Fibroblast of lung (primary cell): ENCODE measurements at places on chromosomes 6 and 20.

GRCh38 chr6:133978896-133979240 lies 25.8 kb downstream of the TBPL1 start:
- peaks cover 4% of the 10 kb centered on the region for H3K4me1 ChIP-seq
- DNase-seq, result no peak
- H3K27ac ChIP-seq, result no peak overlapping the region

DNA sequence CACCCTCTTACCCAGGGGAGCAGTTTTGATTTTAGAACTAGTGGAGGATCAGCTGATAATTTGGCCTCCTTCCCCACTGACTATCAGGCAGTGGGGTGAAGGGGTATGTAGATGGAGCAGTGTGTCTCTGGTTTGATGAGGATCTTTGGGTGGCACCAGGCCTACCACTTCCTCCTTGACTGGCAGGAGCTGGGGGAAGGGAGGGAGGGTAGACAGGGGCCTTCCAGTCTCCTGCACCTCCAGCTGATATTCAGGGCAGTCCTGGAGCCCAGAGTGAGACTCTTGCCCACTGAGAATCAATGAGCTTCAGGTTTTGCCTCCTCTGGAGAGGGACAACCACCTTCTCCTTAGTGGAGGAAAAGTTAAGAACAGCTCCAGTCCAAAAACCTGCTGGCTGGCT lies 3.2 kb downstream of the DEF6 start:
- DNase-seq, result no peak
- peaks cover 2% of the 10 kb centered on the region for H3K4me1 ChIP-seq
- no peak overlapping the region for H3K4me3 ChIP-seq
- no peaks in the 10 kb centered on the region for H3K27me3 ChIP-seq
- peaks cover 2% of the 10 kb centered on the region for H3K36me3 ChIP-seq

GRCh38 chr20:7891705-7892104 lies 48.6 kb downstream of the HAO1 start:
- no peak overlapping the region for H3K27ac ChIP-seq
- DNase-seq, result no peak
- H3K36me3 ChIP-seq, result no peaks in the 10 kb centered on the region
- H3K27me3 ChIP-seq, result no peaks in the 10 kb centered on the region
- H3K4me3 ChIP-seq, result no peak overlapping the region
- no peaks in the 10 kb centered on the region for H3K4me1 ChIP-seq

GRCh38 chr6:110859335-110859792 lies 15.2 kb upstream of the AMD1 start:
- no peak for DNase-seq
- H3K4me1 ChIP-seq, result no peaks in the 10 kb centered on the region
- H3K36me3 ChIP-seq, result no peaks in the 10 kb centered on the region
- H3K4me3 ChIP-seq, result no peak overlapping the region

DNA sequence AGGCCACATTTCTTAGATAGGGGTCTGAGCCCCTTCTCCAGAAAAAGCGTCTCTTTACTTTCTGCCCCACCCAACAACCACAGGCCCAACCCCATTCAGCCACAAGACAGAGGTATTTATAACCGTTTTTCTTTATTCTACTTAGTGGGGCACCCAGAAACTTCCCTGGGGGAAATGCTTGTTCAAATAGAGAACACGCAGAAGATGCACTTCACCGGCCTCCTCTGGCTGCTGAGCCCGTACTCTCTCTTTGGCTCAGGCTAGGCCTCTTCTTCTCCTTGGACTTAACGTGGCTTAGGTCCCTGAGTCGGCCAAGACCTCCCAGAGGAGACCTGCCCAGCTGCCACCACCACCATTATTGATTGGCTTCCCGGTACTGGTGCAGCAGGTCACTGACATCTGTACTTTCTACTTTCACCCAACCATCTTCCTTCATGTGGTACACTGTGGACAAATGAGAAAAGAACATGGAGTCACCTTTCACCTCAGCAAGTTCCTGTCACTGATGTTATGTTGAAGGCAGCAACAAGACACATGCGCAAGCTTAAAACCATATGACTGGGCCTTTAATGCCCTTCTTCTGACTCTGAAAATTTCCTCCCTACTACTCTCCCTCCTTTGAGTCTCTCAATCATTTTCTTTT lies 2.2 kb upstream of the TAP2 start:
- H3K27me3 ChIP-seq, result no peaks in the 10 kb centered on the region
- no peak for DNase-seq
- H3K27ac ChIP-seq, result no peak overlapping the region
- no peak overlapping the region for H3K4me3 ChIP-seq

DNA sequence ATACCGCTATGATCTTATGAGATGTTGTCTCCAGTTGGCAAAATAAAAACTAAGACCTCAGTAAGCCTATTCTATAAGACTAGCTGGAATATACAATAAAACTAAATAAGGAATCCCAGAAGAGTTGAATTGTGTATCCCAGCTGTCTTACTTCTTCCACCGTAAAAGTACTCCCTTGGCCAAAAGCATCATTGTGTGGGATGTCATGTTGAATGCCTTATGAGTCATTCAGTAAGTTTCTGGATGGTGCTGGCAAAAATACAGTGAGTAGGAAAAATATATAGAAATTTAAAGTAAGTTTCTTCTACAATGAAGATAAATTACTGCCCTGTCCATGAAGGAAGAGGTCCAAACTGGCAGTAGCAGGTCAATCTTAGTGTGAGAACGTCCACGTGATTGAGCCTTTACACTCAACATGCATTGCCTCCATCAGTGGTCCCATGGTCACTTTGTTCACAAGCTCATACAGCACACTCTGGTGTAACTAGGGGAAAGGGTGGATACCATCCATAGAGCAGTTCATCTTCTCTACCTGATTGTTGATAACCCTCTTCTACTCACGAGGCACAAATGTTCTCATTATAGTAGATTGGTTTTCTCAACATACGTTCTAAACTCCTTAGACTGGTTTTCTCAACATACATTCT lies 13.7 kb upstream of the ZNF318 start:
- H3K4me1 ChIP-seq, result no peaks in the 10 kb centered on the region
- no peak overlapping the region for H3K27ac ChIP-seq
- H3K4me3 ChIP-seq, result no peak overlapping the region

DNA sequence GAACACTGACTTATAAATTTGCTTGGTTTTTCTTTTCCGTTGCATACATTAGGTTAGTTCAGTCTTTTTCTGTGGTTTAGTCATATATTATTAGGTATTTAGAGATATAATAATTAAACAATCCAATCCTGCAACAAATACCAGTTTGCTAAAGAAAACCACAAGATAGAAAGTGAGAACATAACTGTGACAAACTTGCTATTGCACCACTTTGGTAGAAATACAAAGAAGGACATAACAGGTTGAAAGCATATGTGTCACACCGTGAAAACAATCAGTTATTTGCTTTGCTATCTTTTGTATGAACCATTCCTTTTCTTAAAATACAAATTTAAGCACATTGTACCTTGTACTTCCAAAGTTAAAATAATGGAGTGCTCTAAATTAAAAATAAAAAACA lies 42.0 kb upstream of the KCNQ5 start:
- H3K36me3 ChIP-seq, result no peaks in the 10 kb centered on the region
- no peaks in the 10 kb centered on the region for H3K4me1 ChIP-seq
- H3K27me3 ChIP-seq, result no peaks in the 10 kb centered on the region
- no peak overlapping the region for H3K27ac ChIP-seq

DNA sequence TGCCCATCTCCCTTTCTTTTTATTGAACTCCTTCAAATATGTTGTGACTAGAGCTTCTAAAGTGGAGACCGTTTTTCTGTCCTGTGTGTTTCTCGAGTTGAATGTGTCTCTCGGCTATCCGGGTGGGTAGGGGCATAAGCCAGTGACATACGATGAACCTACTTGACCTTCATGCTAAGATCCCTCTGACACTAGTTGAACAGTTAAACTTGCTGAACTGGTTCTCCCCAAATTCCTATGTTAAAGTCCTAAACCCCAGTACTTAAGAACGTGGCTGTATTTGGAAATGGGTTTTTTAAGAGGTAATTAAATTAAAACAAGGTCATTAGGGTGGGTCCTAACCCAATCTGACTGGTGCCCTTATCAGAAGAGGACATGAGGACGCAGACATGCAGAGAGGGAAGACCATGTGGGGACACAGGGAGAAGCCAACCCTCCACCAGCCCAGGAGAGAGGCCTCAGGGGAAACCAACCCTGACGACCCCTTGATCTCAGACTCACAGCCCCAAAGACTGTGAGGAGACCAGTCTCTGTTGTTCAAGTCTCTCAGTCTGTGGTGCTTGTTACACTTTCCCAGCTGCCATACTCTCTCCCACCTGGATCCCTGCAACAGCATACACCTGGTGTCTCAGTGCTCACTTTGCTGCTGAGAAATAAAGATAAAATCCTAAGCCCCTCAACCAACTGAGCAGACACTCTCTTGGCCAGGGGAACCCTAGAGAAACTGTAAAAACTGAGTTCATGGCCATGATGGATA lies 208.4 kb downstream of the MYLK4 start:
- no peak overlapping the region for H3K4me3 ChIP-seq
- H3K36me3 ChIP-seq, result no peaks in the 10 kb centered on the region
- H3K27me3 ChIP-seq, result no peaks in the 10 kb centered on the region
- no peaks in the 10 kb centered on the region for H3K4me1 ChIP-seq

- no peaks in the 10 kb centered on the region for H3K36me3 ChIP-seq
- peaks cover 10% of the 10 kb centered on the region for H3K4me1 ChIP-seq
- no peak overlapping the region for H3K4me3 ChIP-seq
- H3K27ac ChIP-seq, result no peak overlapping the region
- peak; percentile 70 for DNase-seq
- no peaks in the 10 kb centered on the region for H3K27me3 ChIP-seq
These were observed 44.4 kb downstream of the HDDC2 start for GRCh38 chr6:125257351-125257750.

- no peak overlapping the region for H3K4me3 ChIP-seq
- H3K27me3 ChIP-seq, result peaks cover 6% of the 10 kb centered on the region
- no peak for DNase-seq
- H3K36me3 ChIP-seq, result no peaks in the 10 kb centered on the region
- H3K27ac ChIP-seq, result no peak overlapping the region
- no peaks in the 10 kb centered on the region for H3K4me1 ChIP-seq
These were observed 25.5 kb upstream of the ARG1 start for GRCh38 chr6:131547488-131547887.

GRCh38 chr6:108592371-108593337 lies 31.9 kb downstream of the FOXO3 start:
- H3K27me3 ChIP-seq, result no peaks in the 10 kb centered on the region
- peak overlapping the region; percentile 64 for H3K27ac ChIP-seq
- no peak overlapping the region for H3K4me3 ChIP-seq
- H3K36me3 ChIP-seq, result no peaks in the 10 kb centered on the region
- DNase-seq, result peak; percentile 97

DNA sequence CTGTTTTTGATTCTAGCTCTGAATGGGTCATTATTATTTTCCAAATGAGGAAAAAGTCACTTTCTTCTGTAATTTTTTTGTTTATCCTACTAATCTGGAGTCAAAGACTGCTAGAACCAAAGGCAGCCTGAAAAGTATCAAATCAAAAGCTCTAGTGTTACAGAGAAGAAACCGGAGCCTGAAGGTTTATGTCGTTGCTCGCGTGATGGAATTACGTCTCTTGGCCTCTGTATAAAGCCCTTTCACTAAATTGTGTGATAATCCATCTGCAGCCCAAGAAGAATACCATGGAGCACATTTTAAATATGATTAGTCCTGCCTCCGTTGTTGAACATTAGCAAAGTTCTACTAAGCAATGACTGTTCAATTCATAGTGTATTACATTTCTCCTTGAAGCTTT lies 738.6 kb downstream of the C6orf118 start:
- H3K27ac ChIP-seq, result no peak overlapping the region
- H3K27me3 ChIP-seq, result no peaks in the 10 kb centered on the region
- no peak overlapping the region for H3K4me3 ChIP-seq
- H3K36me3 ChIP-seq, result no peaks in the 10 kb centered on the region
- no peak for DNase-seq

GRCh38 chr6:87551799-87552198 lies 38.0 kb downstream of the RARS2 start:
- no peaks in the 10 kb centered on the region for H3K36me3 ChIP-seq
- H3K27ac ChIP-seq, result no peak overlapping the region
- H3K4me3 ChIP-seq, result no peak overlapping the region
- DNase-seq, result no peak
- H3K4me1 ChIP-seq, result no peaks in the 10 kb centered on the region

- DNase-seq, result no peak
- no peak overlapping the region for H3K4me3 ChIP-seq
- no peaks in the 10 kb centered on the region for H3K27me3 ChIP-seq
- H3K27ac ChIP-seq, result no peak overlapping the region
These were observed 14.9 kb downstream of the PRKN start for GRCh38 chr6:162712694-162713093.

DNA sequence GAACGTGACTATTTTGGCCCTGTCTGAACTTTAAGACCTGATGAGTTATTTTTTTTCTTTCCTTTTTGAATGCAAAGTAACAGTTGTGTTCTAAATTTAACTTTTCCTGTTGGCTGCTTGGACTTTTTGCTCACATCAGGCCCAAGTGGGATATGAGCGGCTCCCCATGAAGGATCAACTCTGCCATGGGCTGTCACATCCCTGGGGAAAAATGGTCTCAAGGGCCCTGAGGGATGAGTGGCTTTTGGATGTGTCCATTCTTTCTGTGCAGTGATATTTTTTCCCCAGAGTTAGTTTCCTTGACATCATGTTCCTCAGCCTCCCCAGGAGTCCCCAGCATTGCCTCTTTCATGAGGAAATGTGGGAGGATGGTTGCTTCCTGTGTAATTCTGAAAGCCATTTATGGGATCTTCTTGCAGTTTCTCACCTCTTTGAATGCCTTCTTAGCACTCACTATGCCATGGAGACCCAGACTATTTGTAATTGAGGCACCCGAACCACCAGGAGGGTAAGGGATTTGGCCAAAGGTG lies 92.5 kb downstream of the SLC24A3 start:
- H3K4me1 ChIP-seq, result no peaks in the 10 kb centered on the region
- no peak overlapping the region for H3K4me3 ChIP-seq
- no peak overlapping the region for H3K27ac ChIP-seq
- H3K36me3 ChIP-seq, result no peaks in the 10 kb centered on the region
- no peaks in the 10 kb centered on the region for H3K27me3 ChIP-seq

DNA sequence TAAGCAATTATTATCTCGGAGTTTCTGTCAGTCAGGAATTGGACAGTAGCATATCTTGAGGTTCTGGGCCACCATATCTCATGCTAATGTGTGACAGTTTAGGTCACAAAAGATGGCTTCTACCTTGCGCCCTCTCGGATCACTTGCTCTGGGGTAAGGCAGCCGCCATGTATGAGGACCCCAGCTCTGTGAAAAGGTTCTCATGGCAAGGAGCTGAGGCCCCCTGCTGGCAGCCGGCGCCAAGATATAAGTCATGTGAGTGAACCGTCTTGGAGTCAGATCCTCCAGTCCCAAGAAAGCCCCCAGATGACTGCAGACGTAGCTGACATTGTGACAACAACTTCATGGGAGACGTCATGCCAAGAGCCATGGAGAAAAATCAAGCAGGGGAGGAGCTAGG lies 670.8 kb downstream of the KIF16B start:
- no peak for DNase-seq
- no peaks in the 10 kb centered on the region for H3K36me3 ChIP-seq
- H3K27ac ChIP-seq, result no peak overlapping the region
- no peaks in the 10 kb centered on the region for H3K4me1 ChIP-seq
- no peak overlapping the region for H3K4me3 ChIP-seq

GRCh38 chr6:154138793-154139192 lies 99.8 kb downstream of the OPRM1 start:
- no peaks in the 10 kb centered on the region for H3K36me3 ChIP-seq
- no peak overlapping the region for H3K27ac ChIP-seq
- no peak overlapping the region for H3K4me3 ChIP-seq
- DNase-seq, result no peak
- H3K27me3 ChIP-seq, result no peaks in the 10 kb centered on the region

GRCh38 chr6:151408858-151409257 lies 17.5 kb upstream of the ZBTB2 start:
- no peaks in the 10 kb centered on the region for H3K4me1 ChIP-seq
- peaks cover 11% of the 10 kb centered on the region for H3K36me3 ChIP-seq
- no peak overlapping the region for H3K27ac ChIP-seq
- DNase-seq, result no peak
